ENCODE measurements at places on chromosomes 1 and 21. TPM values are rescaled to one million over a fixed set of nuclear protein-coding genes. Genes with fewer than 3 reads are reported as not detected.

GRCh38 chr1:68938051-68938666, 441.3 kb upstream of the DEPDC1 start:
- no peaks in the 10 kb centered on the region for H3K27me3 ChIP-seq
- H3K4me1 ChIP-seq: no peaks in the 10 kb centered on the region

DNA sequence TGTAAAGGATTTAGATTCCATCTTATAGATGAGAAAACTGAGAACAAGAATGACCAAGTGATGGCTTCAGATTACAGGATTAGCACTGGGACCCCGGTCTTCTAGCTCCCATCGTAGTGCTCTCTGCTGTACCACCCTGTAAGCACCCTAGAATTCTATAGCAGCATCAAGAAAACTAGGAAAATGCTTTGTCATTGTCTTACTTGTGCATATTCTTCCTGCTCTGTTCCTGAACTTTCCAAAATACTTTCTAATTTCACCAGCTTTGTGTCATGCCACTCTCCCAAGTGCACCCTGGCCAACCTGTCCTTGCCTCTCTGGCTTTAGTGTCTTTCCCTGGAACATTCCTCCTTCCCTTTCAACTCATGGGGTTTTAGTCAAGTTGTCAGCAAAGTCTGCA, 6.0 kb upstream of the KLHL20 start:
- H3K27me3 ChIP-seq: peaks cover 36% of the 10 kb centered on the region

PROX1 gene
- not detected for polyA plus RNA-seq

ICOSLG gene
- polyA plus RNA-seq: 0.75 TPM

DNA sequence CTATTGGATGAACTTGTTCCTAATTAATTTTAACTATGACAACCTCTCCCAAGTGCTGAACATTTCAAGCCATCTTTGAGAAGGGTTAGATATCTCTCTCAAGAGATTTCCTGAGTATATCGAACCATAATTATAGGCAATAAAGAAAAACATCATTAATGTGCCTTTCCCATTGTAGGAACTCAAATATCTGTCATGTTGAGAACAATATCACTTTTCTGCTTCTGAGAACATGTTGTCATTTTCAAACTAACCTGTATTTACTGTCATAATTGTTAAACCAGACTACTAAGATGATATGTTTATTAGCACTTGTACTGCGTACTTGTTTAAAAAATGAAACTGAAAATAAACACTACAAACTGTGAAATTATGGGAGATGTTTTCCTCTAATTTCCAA, 4.3 kb downstream of the EPS15 start:
- H3K36me3 ChIP-seq: no peaks in the 10 kb centered on the region
- no peak for DNase-seq
- H3K4me3 ChIP-seq: peak overlapping the region; percentile 95
- peak overlapping the region; percentile 71 for H3K27ac ChIP-seq
- H3K4me1 ChIP-seq: peaks cover 68% of the 10 kb centered on the region
- no peaks in the 10 kb centered on the region for H3K27me3 ChIP-seq

GRCh38 chr1:98373056-98373455, 288.5 kb upstream of the SNX7 start:
- no peaks in the 10 kb centered on the region for H3K27me3 ChIP-seq
- H3K36me3 ChIP-seq: no peaks in the 10 kb centered on the region
- H3K4me1 ChIP-seq: no peaks in the 10 kb centered on the region
- no peak overlapping the region for H3K4me3 ChIP-seq

- no peak for DNase-seq
- H3K4me1 ChIP-seq: no peaks in the 10 kb centered on the region
- no peak overlapping the region for H3K4me3 ChIP-seq
- no peak overlapping the region for H3K27ac ChIP-seq
Measured at GRCh38 chr1:17540255-17541001, 930 bp downstream of the ARHGEF10L start.

GPA33 gene
- 121 TPM for polyA plus RNA-seq

PLPPR5 gene
- polyA plus RNA-seq: not detected

DNA sequence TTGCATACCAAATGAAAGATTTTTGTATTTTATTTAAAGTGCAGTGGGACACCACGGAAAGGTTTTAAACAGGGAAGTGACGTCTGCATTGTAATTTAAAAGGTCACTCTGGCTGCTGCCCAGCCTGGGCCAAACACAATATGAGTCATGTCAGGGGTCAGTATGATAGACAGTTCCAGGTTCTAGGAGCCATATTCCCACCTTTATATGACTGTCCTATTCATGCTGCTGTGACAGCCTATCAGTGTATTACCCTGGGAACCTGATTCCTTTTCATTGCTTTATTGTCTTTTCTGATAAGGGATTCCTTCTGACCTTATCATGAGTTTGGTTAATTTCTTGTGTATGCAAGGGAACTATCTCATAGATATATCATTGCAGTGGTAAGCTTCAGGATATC, 5.3 kb downstream of the VANGL1 start:
- peaks cover 19% of the 10 kb centered on the region for H3K4me1 ChIP-seq
- no peaks in the 10 kb centered on the region for H3K27me3 ChIP-seq
- H3K36me3 ChIP-seq: no peaks in the 10 kb centered on the region
- H3K4me3 ChIP-seq: no peak overlapping the region

GRCh38 chr1:198622001-198622400, 16.8 kb upstream of the PTPRC start:
- H3K27me3 ChIP-seq: no peaks in the 10 kb centered on the region
- H3K36me3 ChIP-seq: no peaks in the 10 kb centered on the region
- peaks cover 85% of the 10 kb centered on the region for H3K4me1 ChIP-seq

ELAVL4 gene
- polyA plus RNA-seq: not detected

FBXO2 gene
- polyA plus RNA-seq: 3.9 TPM

FCER1G gene
- 96.3 TPM for polyA plus RNA-seq

TDRD10 gene
- polyA plus RNA-seq: not detected

PHF13 gene
- polyA plus RNA-seq: 5.6 TPM

GRCh38 chr1:32393832-32394140, 455 bp downstream of the BSDC1 start:
- peaks cover 33% of the 10 kb centered on the region for H3K4me1 ChIP-seq
- no peaks in the 10 kb centered on the region for H3K27me3 ChIP-seq
- peaks cover 31% of the 10 kb centered on the region for H3K36me3 ChIP-seq
- DNase-seq: no peak

RCC1 gene
- 16.4 TPM for polyA plus RNA-seq

DNA sequence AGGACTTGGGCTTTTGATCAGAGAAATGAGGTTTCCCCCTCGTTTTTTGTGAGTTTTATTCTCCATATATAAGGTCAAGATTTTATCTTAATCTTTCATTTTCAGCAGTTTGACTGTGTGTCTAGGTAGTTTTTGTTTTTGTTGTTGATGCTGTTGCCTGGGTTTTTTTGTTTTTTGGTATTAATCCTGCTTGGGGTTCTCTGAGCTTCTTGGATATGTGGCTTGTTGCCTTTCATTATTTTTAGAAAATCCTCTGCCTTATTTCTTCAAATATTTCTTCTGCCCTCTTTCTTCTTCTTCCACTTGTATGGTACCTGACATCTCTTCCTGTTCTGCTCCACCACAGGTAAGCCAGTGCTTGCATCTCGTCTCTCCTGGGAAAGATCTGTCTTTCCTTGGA, 25.0 kb downstream of the EFCAB7 start:
- peaks cover 2% of the 10 kb centered on the region for H3K36me3 ChIP-seq
- no peaks in the 10 kb centered on the region for H3K27me3 ChIP-seq
- no peak overlapping the region for H3K27ac ChIP-seq
- H3K4me1 ChIP-seq: no peaks in the 10 kb centered on the region

DNA sequence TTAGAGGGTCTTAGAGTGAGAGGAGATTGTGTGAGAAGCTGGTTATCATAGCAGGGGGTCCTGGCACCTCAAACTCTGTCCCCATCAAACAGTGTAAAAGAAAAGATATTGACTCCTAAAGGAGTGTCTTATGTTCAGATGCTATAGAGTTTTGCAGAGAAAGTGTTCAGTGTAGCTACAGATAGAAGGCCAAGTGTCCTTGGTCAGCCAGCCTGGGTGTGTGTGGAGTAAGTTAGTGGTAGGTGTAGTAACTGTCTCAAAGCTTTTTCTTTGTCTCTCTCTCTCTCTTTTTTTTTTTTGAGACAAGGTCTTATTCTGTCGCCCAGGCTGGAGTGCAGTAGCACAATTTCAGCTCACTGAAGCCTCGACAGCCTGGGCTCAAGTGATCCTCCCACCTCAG, 17.2 kb downstream of the CAMTA1 start:
- no peaks in the 10 kb centered on the region for H3K36me3 ChIP-seq
- H3K27ac ChIP-seq: no peak overlapping the region
- H3K27me3 ChIP-seq: no peaks in the 10 kb centered on the region
- no peak for DNase-seq

DNA sequence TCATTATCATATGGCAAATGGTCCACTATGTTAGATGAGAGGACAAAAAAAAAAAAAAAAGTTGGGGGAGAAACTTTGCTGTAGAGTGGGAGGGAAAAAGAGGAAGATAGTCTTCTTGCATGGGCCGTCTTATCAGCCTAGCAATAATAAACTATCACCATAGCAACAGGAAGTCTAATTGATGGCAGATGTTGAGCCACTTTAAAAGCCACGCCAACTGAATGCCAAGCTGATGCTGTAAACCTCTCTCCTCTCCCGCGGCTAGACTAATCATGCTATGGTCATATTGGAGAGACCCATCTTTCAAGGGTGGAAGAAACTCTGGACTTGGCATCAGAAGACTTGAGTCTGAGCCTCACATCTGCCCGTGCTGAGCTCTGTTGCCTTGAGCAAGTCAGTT, 122.2 kb upstream of the HOOK1 start:
- no peak overlapping the region for H3K27ac ChIP-seq
- H3K4me3 ChIP-seq: no peak overlapping the region
- no peaks in the 10 kb centered on the region for H3K27me3 ChIP-seq
- H3K36me3 ChIP-seq: no peaks in the 10 kb centered on the region
- no peak for DNase-seq
- peaks cover 3% of the 10 kb centered on the region for H3K4me1 ChIP-seq

LDLRAD1 gene
- polyA plus RNA-seq: not detected

DNA sequence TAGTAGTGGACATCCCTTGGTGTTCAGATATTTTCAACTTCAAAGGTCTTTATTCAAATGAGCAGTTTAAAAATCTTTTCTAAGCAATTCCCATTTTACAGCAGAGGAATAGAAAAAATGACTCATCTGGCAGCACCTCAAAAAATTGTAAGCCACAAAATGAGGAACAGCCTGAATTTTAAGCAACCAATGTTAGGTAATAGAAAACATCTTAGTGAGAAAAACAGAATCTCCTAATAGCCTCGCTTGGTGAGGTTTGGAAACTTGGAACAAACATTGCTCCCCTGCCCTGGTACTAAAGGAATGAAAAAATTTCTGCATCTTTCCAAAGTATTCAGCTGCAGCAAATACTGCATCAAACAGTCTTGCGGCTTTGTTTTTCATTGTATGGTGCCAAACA, 264.4 kb downstream of the NTNG1 start:
- H3K27ac ChIP-seq: no peak overlapping the region
- H3K36me3 ChIP-seq: no peaks in the 10 kb centered on the region
- no peak overlapping the region for H3K4me3 ChIP-seq
- DNase-seq: no peak

DNA sequence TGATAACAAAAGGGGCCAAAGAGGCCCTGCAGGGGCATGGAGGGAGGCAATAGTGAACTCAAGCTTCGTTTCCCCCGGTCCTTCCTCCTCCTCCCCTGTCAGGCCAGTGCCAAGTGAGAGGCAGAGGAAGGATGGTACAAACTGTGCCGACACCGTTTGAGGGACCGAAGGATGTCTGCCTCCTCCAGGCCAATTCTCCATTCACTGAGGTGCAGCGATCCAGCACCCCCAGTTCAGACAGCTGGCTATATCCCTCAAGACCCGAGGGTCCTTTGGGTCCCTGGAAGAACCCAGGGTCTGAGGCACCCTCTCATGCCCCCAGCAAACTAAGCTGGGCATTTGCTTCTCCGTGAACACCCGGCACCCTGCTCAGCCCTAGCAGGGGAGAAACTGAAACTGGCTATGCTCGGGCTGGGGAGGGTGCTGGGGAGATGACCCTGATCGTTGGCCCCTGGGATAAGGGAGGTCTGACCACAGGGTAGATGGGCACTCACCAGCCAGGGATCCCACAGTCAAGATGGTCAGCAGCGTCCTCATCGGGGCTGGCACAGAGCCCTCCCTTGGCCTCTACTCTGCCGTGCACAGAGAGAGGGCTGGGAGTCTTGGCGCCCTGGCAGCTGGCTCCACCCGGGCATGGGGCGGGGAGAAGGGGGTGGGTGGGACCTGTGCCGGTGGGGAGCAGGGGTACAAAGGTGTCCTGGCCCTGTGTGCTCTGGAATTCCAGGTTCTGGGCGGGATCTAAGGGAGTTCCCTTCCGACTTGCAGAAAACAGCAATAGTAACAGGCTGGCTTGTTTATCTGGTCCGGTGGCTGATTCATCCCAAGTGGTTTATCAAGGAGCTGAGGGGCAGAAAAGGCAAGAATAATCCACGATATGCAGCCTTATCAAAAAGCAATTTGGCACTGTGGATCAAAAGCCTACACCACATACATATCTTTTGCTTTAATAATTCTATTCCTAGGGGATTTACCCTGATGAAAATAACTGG, at the start of gene IL22RA1:
TSS of gene IL22RA1 (minus strand) at position 595 of the 989 bp plus-strand sequence. CDS start at position 537, 58 bp downstream.
- no peak within 1 kb of the TSS for H3K4me3 ChIP-seq
- no peak within 1 kb of the TSS for H3K27ac ChIP-seq
- H3K27me3 ChIP-seq: no peaks in the 10 kb centered on the region

GRCh38 chr1:173364827-173365226, 112.3 kb upstream of the PRDX6 start:
- no peaks in the 10 kb centered on the region for H3K4me1 ChIP-seq
- no peaks in the 10 kb centered on the region for H3K36me3 ChIP-seq
- H3K4me3 ChIP-seq: no peak overlapping the region
- no peak overlapping the region for H3K27ac ChIP-seq
- no peak for DNase-seq
- H3K27me3 ChIP-seq: no peaks in the 10 kb centered on the region

UBE2J2 gene
- 93.5 TPM for polyA plus RNA-seq

GRCh38 chr1:207754974-207755700, 3.3 kb downstream of the CD46 start:
- H3K27me3 ChIP-seq: no peaks in the 10 kb centered on the region
- H3K4me1 ChIP-seq: peaks cover 41% of the 10 kb centered on the region
- no peak for DNase-seq
- H3K27ac ChIP-seq: no peak overlapping the region
- H3K4me3 ChIP-seq: no peak overlapping the region
- peaks cover 31% of the 10 kb centered on the region for H3K36me3 ChIP-seq

DNA sequence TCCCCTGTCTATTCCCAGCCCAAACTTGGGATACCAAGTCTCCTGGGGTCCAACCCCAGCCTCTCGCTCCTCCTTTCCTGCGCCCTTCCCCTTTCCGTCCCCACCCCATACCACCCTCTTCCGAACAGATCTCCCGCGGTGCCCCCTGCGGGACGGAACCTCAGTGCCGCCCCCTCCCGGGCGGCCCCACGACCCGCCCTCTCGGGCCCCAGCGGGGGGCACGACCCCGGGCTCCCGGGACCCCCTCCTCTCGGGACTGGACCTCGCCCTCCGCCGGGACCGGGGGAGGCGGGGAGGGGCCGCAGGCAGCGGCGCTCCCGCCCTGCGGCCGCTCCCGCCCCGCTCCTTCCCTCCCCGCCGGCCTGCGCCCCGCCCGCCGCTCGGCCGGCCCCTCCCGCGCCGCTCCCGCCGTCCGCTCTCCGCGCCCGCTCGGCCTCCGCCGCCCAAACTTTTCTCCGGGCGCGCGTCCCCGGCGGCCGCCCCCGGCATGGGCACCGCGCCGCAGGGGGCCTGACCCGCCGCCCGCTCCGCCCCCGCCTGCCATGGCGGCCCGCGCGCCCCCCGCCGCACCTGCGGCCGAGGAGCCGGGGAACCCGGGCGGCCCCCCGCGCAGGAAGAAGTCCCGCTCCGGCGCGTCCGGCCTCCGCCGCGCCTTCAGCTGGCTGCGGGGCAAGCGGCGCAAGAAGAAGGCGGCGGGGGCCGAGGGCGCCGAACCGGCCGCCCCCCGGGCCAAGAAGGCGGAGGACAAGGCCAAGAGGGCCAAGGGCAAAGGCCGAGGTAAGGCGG, 39.0 kb upstream of the SYNC start:
- no peak for DNase-seq
- H3K36me3 ChIP-seq: no peaks in the 10 kb centered on the region
- no peak overlapping the region for H3K27ac ChIP-seq
- peaks cover 4% of the 10 kb centered on the region for H3K4me1 ChIP-seq

GRCh38 chr1:221448585-221449175, 293.2 kb downstream of the DUSP10 start:
- H3K27ac ChIP-seq: no peak overlapping the region
- no peak for DNase-seq
- no peak overlapping the region for H3K4me3 ChIP-seq
